Hematopoietic multipotent progenitor cell treated with erythropoietin and hydrocortisone succinate and interleukin-3 and kit ligand, for 6 days (in vitro differentiated cells): ENCODE measurements at places on chromosomes 4 and X.

DNA sequence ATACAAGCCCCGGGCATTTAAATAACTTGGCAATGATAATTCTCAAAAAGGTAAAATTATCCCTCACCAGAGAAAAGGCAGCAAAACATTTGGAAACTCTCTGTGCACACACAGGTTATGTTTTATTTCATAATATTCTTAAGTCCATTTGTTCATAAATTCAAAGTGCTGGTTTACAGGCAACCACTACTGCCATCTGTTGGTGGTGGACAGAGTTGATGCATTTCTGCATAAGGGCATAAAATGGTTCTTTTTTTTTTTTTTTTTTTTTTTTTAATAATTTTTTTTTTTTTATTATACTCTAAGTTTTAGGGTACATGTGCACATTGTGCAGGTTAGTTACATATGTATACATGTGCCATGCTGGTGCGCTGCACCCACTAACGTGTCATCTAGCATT is 31.5 kb upstream of the IL21 start:
- DNase-seq, result peak; percentile 70

- DNase-seq, result no peak
Measured at GRCh38 chr4:152382057-152382785, 153.7 kb downstream of the FBXW7 start.

- peak; percentile 48 for DNase-seq
Measured at GRCh38 chrX:53088136-53088974, 5.6 kb upstream of the KANTR start.

DNA sequence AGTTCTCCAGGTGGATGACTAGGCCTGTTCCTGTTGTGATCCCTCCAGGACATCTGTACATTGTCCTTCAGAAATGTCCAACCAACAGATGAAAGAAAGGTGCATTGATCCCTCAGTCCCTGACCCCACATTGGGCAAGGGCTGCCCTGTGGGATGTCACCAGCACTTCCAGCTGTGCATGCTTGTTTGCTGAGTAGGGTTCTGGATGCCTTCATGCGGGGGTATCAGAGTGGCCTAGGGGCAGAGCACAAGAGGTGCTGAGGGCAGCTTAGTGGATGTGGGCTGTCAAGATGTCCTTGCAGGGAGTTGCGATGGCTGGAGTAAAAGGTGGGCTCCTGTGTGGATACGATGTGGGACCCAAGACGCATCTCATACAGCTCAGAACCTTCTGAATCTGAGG is 112.5 kb downstream of the PALLD start:
- no peak for DNase-seq

GRCh38 chr4:26713563-26714151 is 129.8 kb downstream of the TBC1D19 start:
- DNase-seq, result no peak
